ENCODE measurements at places on chromosomes 1 and 21.

DNA sequence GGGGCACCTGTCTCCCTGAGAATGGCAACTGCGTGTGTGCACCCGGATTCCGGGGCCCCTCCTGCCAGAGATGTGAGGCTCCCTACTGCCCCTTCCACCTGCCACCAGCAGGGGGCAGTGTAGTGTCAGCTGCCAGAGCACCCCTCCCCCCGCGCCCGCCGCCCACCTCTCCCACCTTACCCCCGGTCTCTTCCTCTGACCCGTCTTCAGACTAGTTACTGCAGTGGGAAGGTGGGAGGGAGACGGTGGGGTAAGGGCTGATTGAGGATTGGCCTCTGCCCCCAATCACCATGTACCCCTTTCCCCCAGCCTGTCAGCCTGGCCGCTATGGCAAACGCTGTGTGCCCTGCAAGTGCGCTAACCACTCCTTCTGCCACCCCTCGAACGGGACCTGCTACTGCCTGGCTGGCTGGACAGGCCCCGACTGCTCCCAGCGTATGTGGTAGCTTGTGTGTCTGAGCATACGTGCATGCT is 10.1 kb upstream of the LRRC71 start:
- DNase-seq, result peak; percentile 70

DNA sequence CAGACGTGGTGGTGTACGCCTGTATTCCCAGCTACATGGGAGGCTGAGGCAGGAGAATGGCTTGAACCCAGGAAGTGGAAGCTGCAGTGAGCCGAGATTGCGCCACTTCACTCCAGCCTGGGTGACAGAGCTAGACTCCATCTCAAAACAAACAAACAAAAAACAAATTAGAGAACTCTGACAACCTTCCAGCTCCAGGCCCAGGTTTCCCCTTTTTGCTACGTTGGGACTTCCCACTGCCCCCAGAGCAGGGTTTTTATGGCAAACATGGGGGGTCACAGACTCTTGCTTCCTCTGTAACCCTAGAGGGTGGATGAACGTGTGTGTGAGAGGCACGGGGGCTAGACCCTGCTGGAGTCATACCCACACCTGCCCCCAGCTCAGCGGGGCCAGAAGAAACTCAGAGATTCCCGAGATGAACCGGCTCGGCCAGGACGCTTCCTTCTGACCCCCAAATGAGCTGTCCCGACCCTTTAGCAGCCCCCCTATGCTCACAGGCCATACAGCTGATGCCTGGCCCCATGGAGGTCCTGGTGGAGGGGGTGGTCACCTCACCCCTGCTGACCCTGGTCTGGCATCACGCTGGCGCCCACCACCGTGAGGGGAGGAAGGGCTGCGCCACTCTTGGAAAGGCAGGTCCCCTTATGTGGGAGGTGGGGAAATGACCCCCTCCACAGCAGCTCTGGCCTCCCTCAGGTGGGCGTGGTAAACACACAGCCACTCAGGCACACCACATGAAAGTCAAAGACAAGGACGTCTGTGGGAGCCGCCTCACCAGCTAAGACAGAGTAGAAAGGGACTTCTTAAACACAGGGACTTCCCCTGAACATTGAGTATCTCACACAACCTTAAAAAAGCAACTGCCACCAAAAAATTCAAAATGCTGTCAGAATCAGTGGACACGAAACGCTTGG is 7.1 kb downstream of the GPR157 start:
- peak; percentile 44 for DNase-seq

- DNase-seq, result no peak
Measured at GRCh38 chr1:204782118-204782700, 88.5 kb upstream of the NFASC start.

GRCh38 chr1:203299169-203299568 is 6.2 kb upstream of the BTG2 start:
- no peak for DNase-seq

DNA sequence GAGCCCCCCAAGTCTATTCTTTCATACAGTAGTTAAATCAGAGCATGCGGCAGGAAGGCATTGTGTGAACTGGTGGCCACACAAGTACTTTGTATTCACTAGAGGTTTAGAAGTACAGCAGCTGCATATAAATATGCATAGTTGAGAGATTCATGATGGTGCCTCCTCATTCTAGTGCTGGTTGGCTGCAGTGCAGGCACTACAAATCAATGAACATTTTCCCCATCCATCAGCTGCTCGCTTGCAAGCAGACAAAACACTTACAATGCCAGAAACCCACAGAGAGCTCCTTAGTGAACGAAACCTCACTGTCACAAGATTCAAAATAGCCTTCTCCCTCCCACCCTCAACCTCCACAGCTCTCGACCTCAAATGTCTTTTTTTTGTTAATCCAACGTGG is 726.2 kb downstream of the USP25 start:
- no peak for DNase-seq

DNA sequence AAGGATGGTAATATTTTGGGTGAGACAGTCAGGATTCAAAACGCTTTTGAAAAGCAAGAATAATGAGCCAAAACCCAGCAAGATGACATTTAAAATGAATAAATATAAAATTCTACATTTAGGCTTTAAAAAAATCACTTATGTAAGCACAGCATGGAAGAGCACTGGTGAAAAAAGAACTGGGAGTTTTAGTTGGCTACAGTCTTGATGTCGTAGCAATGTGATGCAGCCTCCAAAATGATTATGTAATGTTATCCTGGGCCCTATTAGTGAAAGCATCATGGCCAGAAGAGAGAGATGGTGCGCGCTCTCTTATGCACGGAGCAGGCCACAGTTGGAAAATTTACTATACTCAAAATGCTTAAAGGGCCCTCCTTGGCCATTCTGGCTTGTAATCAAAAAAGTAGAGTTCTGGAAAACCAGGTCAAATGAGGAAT is 5.1 kb downstream of the KCNJ9 start:
- no peak for DNase-seq

DNA sequence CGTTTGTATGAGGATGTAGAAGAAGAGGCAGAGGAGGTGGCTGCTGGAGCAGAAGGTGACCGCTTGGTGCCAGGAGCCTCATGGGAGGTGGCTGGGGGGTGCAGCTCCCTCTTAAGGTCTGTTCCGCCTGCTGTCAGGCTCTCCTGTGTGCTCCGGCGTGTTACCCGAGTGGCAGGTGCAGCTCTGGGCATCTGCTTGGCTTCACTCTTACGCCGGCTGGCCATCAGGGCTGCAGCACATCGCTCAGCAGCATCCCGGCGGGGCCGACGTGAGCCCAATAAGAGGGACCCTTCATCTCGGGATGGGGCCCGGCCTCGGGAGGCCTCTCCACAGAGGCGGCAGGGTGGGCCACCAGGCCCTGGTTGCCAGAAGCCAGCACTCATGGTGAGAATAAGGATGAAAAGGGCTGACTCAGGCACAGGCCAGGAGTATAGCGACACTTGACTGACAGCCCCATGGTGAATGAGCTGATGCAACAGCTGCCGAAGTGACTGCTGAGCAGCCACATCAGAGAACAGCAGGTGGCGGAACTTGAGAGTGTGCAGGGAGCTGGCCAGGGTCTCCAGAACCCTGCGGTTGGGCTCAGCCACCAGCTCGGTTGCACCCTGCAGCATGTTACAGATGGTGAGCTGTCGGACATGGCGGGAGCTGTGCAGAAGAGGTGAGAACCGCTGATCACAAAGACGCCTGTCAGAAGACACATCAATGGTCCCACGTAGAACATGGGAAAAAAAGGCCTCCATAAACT is 17.5 kb downstream of the LRRC41 start:
- DNase-seq, result no peak

DNA sequence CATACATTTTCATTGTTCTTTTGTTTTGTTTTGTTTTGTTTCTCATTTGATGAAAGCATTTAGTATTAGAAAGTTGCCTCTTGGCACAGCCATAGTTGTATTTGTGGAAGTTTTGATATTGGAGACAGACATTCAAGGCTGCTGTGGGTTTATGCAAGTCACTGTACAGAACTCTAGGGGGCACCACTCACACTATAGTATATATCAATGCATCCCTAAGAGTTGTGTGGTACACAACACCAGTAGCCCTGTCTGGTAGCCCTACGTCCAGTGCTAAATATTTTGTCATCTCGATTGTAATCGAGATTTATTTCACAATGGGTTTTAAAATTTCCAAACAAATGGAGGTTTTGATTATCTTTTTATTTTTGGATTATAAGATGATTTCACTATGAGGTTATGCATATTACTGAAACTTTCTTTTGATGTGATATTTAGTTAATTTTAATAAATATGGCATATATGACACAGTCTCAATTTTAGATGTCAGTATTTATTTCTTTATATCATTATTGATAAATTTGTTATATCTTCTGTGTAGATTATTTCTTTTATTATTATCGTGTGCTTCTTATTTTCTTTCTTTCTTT is 112.2 kb downstream of the NR5A2 start:
- DNase-seq, result no peak

DNA sequence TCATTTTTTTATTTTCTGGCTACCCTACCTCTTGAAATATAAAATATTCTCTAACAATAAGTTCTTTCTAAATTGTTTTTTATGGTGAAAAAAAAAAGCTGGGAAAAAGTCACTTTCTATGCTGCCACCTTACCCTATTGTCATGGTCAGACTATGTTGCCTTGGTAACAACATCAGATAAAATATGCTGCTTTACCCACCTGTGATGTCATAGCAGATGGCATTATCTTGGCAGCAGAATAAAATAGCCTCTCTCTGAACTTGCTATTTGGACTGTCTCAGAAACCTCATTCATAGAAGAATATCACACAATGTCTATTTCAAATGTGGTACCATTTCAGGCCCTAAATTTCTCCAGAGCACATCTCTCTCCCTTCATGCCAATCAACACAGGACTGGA is 69.6 kb upstream of the SGIP1 start:
- no peak for DNase-seq

- DNase-seq, result no peak
Measured at GRCh38 chr1:86861424-86861823, 52.5 kb downstream of the SELENOF start.

DNA sequence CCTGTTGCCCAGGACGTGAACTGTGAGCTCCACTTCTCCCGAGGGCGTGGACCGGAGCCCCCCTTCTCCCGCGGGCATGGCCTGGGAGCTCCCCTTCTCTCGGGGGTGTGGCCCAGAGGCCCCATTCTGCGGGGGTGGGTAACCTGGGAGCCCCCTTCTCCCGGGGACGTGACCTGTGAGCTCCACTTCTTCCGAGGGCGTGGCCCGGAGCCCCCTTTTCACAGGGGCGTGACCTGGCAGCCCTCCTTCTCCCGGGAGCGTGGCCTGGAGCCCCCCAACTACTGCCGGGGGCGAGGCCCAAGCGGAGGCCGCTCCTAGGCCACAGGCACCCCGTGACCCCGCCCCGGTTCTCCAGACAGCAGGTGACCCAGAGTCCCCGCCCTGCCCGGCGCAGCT is 320 bp downstream of the C1orf174 start:
- DNase-seq, result no peak

DNA sequence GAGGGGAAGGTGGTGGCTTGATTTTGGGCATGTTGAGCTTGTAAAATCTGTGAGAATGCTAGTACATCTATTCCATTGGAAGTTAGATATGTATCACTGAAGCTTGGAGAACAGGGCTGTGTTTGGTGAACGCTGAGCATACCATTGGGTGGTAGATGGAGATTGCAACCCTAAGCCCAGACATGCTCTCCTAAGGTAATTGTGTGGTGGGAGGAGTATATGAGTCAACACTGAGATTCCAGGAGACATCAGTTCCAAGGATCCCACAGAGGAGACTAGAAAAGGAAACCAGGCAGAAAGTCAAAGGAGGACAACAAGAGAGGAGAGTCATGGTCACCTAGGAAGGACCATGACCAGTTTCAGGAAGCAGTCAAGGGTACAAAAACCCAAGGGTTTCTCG is 60.4 kb downstream of the KIF21B start:
- DNase-seq, result no peak

DNA sequence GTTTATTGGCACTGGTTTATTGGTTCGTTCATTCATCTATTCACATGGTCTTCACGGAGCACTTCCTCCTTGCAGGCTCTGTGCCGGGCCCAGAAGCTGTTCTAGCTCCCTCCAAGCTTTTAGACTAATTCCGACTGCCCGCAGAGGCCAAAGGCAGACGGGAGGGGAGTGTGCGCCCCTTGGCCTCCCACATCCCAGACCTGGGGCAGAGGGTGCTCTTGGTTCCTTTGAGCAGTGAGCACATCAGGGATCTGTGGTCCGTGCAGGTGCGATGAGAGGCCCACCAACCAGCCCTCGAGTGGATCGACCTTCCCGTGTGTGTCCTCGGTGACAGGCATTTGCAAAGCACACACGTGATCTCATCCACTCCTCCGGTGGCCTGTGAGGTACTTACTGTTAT is 38.7 kb upstream of the TNFRSF1B start:
- DNase-seq, result peak; percentile 47

DNA sequence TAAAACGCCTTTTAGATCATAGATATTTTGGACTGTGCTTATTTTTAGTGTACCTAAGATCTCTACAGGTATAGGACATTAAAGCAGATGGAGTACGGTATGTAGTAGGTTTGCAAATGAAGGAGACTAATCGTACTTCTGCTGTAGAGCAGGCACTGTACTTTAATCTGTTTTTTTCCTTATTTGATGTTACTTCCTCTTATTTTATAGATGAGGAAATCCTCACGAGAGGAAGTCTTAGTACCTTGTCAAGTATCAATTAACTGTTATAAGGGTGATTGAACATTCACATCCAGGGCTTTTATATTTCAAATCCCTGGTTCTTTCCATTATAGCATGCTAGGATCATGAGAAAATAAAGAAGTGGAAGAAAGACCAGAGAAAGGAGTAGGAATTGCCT is 41.1 kb downstream of the CACHD1 start:
- DNase-seq, result no peak

- DNase-seq, result no peak
Measured at GRCh38 chr21:31034378-31034777, 3.9 kb downstream of the KRTAP19-8 start.

- no peak for DNase-seq
Measured at GRCh38 chr1:32925403-32926162, 24.4 kb upstream of the TMEM54 start.

DNA sequence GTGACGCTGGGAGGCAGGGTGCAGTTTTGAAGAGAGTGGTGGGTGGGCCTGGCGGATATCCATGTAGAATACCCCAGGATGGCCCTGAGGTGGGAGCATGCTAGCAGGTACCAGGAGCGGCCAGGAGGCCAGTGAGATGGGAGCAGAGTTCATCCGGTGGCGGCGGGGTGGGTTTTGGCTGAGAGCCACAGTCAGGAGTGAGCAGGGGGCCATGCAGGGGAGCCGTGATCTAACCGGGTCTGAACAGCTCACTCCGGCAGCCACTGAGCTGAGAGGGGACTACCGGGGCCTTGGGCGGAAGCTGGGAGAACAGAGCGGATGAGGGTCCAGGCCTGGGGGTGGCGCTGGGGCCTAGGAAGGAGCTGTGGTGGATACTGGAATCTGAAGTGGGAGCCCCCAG is 47.6 kb upstream of the LRP8 start:
- peak; percentile 19 for DNase-seq

GRCh38 chr1:86948212-86948611 is 33.8 kb downstream of the HS2ST1 start:
- DNase-seq, result no peak
